Thoracic aorta (tissue), 2 donors: ENCODE measurements at places on chromosomes 1 and 21.

GRCh38 chr1:25673456-25673855, 56.9 kb downstream of the MAN1C1 start:
- no peak for DNase-seq

DNA sequence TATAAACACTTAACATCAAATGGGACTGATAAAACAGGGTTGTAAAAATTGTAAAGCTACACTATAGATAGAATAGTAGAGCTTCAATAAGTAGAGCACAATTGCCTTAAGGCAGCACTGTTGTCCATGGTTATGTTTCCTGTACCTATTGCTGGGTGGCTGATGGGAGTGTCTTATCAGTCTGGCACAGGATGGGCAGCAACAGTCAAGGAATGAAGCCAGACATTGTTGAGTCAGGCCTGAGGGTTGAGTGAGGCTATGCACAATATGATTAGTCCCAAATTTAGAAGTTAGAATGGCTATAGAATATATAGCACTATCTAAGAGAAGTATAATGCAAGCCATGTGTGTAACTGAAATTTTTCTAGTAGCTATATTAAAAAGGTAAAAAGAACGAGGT, 25.0 kb upstream of the CD1D start:
- no peak for DNase-seq

DNA sequence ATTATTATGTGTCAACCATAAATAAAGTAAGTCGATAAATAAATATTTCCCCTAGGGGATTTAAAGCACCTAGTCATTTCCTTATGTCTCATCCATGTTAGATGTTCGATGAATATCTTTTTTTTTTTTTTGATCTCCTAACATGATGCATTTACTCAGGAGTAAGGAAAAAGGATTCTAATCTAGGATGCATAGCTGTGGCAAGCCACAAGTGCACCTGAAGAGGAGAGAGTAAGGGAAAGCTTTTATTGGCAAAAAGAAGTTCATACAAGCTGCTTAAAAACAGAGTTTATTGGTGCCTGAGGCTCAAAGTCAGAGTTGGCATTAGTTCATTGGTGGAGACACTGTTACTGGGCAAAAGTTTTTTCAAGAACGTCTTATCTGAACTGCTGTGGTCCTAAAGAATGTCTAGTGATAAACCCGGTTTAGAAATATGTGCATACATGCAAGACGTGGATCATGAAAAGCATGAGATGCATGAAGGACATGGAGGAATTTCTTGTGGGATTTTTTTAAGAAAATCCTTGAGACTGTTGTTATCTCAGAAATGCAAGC, 51.7 kb downstream of the SWT1 start:
- no peak for DNase-seq

GRCh38 chr1:110540891-110541685, 22.1 kb upstream of the KCNA10 start:
- no peak for DNase-seq

- DNase-seq, result no peak
Measured at GRCh38 chr1:56077206-56077605, 502.2 kb downstream of the PLPP3 start.

DNA sequence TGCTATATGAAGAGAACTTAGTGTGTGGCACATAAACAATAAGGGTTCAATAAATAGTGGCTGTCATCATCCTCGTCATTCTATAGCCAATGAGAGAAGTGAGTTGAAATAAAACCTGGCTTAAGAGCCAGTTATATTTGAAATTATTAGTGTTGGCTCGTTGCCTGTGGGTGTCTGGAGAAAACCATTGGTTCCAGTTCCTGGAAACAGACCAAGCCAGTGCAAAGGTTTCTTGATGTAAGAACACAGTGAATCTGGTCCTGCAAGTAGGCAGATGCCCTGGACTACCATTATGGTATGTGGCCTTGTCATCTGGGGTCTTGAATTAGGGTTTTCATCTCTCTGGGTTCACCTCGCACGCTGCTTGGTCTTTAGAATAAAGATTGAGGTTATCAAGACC, 43.3 kb downstream of the URB2 start:
- no peak for DNase-seq

DNA sequence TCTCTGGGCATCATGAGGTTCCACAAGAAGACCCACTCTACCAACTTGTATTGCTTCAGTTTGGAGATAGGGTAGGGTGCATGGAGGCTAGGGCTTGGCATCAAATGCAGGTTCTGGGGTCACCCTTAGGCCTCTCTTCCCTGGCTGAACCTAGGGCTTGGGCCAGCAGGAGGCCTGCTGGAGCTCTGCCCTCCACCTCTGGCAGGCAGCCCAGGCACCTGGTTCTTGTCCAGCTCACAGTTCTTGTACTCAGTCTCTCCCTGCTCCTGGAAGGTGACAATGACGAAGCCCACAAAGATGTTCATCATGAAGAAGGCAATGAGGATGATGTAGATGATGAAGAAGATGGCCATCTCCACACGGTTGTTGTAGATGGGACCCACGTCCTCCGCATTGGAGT, 37.5 kb upstream of the KIF21B start:
- DNase-seq, result no peak

GRCh38 chr1:56227401-56227800, 352.0 kb downstream of the PLPP3 start:
- no peak for DNase-seq

DNA sequence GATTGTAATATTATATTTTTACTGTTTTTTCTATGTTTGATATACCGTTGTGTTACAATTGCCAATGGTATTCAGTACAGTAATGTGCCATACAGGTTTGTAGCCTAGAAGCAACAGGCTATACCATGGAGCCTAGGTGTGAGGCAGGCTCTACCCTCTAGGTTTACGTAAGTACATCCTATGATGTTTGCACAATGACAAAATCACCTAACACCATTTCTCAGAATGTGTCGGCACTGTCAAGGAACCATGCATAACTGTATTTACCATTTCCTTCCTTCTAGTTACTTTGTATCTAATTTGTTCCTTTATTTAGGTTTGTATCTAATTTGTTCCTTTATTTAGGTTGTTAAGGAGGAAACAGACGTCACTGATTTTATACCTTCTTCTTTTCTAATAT, 9.9 kb downstream of the NPHP4 start:
- no peak for DNase-seq

GRCh38 chr1:30377230-30378002, 346.0 kb downstream of the MATN1 start:
- DNase-seq, result no peak

DNA sequence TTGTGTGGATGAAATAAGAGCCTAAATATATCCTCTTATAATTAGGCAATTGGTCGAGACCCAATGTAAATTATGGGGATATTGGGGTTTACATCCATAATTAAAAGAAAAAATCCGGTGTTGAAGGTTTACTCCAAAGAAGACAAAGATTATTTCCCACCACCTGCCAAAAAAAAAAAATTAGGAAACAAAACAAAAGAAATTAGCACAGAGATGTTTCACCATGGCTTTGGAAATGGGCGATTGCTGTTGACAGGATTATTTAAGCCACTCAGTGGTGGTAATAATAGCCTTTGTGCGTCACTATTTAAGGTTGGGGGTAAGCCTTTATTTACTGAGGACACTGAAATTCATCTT, 585 bp upstream of the GLRX2 start:
- DNase-seq, result no peak

GRCh38 chr1:235650341-235651169, 971 bp upstream of the GNG4 start:
- DNase-seq, result no peak

GRCh38 chr21:33641352-33642026, at the start of gene CRYZL1:
Gene CRYZL1, minus strand, starts transcription at chr21:33641741. Its CDS starts 10,190 bp downstream, at chr21:33631551.
- peak; percentile 100 for DNase-seq

GRCh38 chr1:92804721-92805201, 19.9 kb upstream of the EVI5 start:
- DNase-seq, result peak; percentile 51
